IPS DF 6.9 (cell line): ENCODE measurements at places on chromosomes 3 and 15.
A peak's percentile ranks its signal among the peaks of the same experiment; 100 is the strongest.

- DNase-seq, result no peak
Measured at GRCh38 chr15:68057758-68058157, 3.6 kb downstream of the PIAS1 start.

- DNase-seq, result no peak
Measured at GRCh38 chr3:74862476-74862875, 248.0 kb upstream of the CNTN3 start.

DNA sequence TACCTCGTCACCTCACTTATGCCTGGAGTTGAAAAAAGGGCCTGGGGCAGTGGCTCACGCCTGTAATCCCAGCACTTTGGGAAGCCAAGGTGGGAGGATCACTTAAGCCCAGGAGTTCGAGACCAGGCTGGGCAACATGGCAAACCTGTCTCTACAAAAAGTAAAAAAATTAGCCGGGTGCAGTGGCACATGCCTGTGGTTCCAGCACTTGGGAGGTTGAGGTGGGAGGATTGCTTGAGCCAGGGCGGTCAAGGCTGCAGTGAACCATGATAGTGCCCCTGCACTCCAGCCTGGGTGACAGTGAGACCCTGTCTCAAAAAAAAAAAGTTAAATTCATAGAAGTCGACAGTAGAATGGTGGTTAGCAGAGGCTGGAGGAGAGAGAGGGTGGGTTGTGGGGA lies 4.6 kb upstream of the NEIL1 start:
- DNase-seq, result no peak

GRCh38 chr3:20930034-20930433 lies 744.0 kb upstream of the SGO1 start:
- DNase-seq, result peak; percentile 9

- DNase-seq, result no peak
Measured at GRCh38 chr3:106302451-106303221, 433.8 kb upstream of the CBLB start.

DNA sequence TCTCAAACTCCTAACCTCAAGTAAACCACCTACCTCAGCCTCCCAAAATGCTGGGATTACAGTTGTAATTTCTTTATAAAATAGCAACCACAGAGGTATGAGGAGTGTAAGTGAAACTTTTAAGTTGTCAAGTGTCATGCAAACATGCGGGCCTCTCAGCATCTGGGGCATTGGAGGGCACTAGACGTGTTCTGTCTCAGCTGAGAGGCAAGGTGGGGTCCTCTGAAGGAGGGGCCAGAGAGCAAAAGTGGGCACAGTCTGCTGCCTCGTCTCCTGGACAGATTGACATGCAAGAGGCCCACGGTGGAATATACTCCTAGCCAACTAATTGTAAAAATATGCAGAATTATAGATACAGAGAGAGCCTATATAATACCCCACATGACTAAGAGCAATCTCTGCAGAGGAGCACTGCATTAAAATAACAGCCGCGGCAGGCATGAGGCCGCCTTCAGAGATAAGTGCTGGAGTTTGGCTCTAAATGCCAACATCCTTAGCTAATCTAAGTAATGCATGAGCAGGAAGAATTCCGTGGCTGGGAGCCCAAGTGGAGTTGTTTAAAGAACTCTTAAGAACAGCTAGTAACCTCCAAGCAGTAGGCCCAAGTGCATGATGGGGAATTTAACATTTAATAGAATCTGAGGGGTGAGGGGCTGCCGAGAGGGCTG lies 87.8 kb upstream of the RNU6-1 start:
- DNase-seq, result no peak

DNA sequence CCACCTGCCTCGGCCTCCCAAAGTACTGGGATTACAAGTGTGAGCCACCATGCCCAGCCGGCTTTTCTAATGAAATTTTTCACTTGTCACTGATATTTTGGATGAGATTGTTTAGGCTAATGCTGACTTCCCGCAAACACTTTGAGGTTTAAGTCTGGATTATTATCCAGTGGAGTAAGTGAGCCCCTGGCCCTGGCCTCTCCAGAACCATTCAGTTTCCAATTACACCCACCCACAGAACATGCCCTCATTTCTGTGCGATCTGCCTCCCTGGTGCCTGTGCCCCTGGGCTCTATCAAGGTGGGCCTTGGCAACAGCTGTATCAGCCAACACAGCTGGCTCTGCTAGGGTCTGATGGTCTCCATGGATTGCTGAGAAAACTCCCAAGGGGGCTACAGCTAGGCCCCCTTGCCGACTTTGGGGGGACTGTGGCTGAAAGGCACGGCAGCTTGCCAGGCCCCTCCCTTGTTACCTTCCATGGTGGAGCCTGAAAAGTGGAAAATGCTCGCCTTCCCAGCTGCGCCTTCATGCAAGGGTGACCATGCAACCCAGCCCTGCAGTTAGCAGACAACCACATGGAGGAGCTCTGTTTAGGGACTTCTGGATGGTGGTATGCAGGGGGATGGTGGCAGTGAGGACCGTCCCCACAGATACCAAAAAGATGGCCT lies 288.9 kb downstream of the FAM43A start:
- no peak for DNase-seq

DNA sequence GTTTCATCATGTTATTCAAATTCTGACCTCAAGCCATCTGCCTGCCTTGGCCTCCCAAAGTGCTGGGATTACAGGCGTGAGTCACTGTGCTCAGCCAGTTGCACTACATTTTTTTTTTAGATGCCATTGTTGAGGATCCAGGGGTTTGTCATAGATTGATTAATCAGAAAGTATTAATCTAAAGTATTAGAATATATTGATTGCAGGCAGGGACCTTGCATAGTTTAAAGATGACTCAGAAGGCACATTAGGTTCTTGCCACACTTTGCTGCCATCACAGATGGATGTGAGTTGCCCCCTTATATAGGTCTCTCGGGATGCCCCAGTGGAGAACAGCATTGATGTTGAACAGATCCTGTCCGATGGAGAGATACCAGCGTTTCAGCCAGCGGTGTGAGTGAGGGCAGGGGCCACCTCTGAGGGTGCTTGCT lies 41.1 kb downstream of the IGF1R start:
- DNase-seq, result no peak

GRCh38 chr3:178707311-178708031 lies 171.2 kb downstream of the KCNMB2 start:
- no peak for DNase-seq

DNA sequence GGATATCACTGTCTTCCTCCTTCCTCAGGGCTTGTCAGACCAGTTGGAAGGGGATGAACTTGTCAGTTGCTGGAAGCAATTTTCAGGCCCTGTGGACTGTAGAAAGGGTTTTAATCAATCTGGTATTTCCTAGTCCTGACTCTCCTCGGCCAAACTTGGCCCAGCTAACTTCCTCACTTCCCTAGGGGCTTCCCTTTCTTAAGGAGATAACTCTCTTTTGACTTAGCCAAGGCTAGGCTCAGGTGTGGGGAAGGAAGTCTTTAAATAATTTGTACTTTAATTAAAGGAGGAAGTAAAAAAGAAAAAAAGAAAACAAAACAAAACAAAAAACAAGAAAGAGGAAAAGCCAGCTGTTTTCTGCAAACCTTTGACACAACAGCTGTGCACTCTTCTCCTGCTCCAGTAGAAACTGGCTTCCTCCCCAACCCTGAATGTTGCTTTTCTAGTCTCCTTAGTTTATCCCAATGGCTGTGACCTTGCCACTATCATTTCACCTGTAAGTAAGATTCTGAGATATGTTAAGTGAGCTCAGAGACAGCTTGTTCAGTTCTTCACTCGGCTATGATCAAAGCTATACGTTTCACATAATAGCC lies 53.0 kb upstream of the ST3GAL6 start:
- no peak for DNase-seq

DNA sequence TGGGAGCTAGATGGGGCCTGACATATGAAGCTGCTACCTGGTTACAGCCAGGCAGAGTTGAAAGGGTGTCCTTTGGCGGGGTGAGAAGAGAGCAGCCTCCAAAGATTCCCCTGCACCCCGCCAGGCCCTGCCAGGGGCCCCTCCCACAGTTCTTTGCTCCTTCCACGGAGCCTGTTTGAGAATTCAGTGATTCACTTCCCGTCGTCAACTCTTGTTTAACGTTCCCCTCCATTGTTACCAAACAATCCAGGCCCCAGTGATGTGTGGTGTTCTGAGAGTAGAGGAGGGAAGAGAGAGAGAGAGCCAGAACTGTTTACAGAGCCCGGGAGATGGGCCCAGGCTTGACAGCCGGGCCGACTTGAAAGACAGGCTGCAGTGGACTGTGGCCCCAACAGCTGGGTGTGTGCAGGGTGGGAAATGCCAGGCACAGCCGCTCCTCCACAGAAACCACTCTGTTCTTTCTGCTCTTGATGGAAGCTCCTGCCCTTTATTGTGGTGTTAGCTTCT lies 81.5 kb downstream of the SMAD3 start:
- DNase-seq, result no peak

- no peak for DNase-seq
Measured at GRCh38 chr3:186640473-186640818, 247 bp downstream of the FETUB start.

GRCh38 chr15:79541196-79541595 lies 109.1 kb downstream of the MINAR1 start:
- DNase-seq, result no peak

DNA sequence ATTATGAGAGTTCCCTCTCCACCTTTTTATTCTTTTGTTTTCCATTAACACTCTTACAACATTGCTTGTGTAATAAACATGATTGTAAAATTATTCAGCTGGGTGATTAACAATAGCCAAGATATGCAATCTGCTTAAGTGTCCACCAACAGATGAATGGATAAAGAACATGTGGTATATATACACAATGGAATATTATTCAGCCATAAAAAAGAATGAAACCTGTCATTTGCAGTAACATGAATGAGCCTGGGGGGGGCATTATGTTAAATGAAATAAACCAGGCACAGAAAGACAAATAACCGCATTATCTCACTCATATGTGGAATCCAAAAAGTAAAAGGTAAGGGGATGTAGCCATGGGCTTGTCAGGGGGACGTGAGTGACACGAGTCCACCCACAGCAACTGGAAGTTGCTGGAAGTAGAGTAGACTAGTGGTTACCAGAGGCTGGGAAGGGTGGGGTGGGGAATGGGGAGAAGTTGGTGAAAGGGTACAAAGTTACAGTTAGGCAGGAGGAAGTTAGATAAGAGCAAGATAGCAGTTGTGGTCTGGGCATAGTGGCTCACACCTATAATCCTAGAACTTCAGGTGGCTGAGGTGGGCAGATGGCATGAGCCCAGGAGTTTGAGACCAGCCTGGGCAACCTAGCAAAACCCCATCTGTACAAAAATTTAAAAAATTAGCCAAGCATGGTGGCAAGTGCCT lies 28.7 kb upstream of the CD47 start:
- DNase-seq, result no peak

DNA sequence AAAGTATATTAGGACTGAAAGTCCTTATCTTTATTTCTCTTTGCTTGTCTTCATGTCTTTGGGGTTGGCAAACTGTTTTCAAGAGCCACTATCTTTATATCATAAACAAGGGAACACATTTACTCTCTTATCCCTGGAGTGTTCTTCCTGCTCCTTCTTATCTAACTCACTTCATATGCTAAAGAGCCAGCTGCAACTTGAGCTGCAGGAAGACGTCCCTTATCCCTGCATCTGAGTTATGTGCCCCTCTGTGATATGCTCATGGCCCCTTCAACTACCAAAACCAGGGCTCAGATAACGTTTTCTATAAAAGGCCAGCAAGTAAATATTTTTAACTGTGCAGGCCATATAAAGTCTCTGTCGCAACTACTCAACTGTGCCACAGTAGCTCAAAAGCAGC lies 137.0 kb upstream of the CRBN start:
- DNase-seq, result no peak

GRCh38 chr3:184586851-184587250 lies 25.3 kb downstream of the EPHB3 start:
- DNase-seq, result no peak

DNA sequence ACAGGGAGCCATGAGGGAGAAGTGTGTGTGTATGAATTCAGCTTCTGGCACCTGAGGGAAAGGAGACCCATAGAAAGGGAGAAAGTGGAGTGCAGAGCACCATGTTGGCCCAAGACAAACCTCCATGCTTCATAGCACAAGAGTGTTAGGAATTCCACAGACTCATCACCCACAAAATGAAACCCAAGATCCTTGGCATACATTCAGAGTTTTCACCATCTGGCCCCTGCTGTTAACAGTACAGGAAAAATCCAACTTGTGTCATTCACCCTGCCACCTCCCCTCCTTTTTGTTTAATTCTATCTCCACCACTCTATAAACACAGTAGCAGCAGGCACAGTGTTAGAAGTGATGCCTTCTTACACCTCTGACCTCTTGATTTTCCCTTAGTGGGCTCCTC lies 60.0 kb upstream of the MNS1 start:
- no peak for DNase-seq

- DNase-seq, result peak; percentile 77
Measured at GRCh38 chr15:58957101-58957973, 23.9 kb upstream of the SLTM start.
